Activated naive CD8-positive, alpha-beta T cell treated with anti-CD3 and anti-CD28 coated beads, Interleukin-2, amount 10 ng/mL, durations not matched to agents 7 days and 5 days (primary cell): ENCODE measurements at places on chromosomes 6 and 20. TPM values are rescaled to one million over a fixed set of nuclear protein-coding genes. Genes with fewer than 3 reads are reported as not detected.

The SRSF6 gene
- total RNA-seq, result 129 TPM

The RUNX2 gene
- 6.3 TPM for total RNA-seq

- peaks cover 65% of the 10 kb centered on the region for H3K36me3 ChIP-seq
- H3K4me1 ChIP-seq, result peaks cover 30% of the 10 kb centered on the region
- no peak for DNase-seq
- H3K4me3 ChIP-seq, result peak overlapping the region; percentile 89
Measured at GRCh38 chr6:32972353-32973143, 4.2 kb downstream of the BRD2 start.

The SIM1 gene
- total RNA-seq, result not detected

DNA sequence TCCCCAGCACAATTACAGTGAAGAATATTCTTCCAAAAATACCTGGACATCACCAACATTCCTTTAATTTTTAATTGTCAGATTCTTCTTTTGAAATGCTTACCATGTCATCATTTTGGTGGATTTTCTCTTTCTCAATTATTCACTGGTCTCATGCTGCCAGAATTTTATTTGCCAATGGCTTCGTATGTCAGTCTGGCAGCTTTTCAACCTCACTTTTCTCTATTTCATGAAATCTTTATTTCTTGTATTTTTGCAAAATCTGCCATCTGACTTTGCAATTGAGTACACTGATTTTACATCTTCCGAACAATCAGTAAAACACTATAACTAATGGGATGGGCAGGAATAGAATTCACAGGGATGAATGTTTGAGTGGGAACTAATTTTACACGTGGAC, 84.1 kb downstream of the BTBD9 start:
- no peaks in the 10 kb centered on the region for H3K27me3 ChIP-seq
- no peaks in the 10 kb centered on the region for H3K4me1 ChIP-seq
- no peak for DNase-seq
- H3K27ac ChIP-seq, result no peak overlapping the region
- no peak overlapping the region for H3K4me3 ChIP-seq

DNA sequence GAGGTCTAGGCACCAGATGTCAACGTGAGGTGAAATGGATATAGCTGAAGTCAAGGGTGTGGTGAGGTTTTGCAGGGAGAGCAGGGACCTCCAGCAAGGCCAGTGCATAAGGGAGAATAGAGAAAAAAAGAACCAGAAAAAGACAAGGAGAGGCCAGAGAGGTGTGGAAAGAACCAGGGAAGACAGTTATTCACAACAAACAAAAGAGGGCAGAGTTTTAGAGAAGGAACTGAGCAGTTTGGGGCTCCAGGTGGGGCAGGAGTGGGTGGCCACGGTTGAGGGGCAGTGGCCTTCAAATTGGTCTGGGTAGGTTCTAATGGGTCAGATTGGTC, 11.6 kb upstream of the NQO2 start:
- peak overlapping the region; percentile 92 for H3K27ac ChIP-seq
- peaks cover 20% of the 10 kb centered on the region for H3K4me1 ChIP-seq
- peak overlapping the region; percentile 87 for H3K4me3 ChIP-seq

DNA sequence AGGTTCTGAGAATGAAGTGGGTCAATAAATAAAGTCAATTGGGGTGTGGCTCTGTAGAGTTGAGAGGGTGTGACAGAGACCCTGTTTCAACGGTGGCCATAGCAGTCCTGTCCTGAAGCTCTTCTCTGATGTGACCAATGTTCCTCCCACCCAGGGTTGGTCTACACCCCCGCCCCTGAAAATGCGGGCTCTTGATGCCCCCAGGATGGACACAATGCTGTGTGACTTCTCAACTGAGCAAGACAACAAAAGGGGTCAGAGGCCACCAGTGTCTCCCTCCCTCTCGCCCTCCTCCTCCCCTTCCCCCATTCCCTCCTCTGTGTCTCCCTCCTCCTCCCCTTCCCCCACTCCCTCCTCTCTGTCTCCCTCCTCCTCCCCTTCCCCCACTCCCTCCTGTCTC, 41.7 kb upstream of the NXT1 start:
- peaks cover 2% of the 10 kb centered on the region for H3K4me1 ChIP-seq
- no peaks in the 10 kb centered on the region for H3K36me3 ChIP-seq
- DNase-seq, result no peak
- H3K27ac ChIP-seq, result no peak overlapping the region
- H3K4me3 ChIP-seq, result no peak overlapping the region
- H3K27me3 ChIP-seq, result no peaks in the 10 kb centered on the region

- H3K4me3 ChIP-seq, result no peak overlapping the region
- H3K36me3 ChIP-seq, result no peaks in the 10 kb centered on the region
- H3K4me1 ChIP-seq, result no peaks in the 10 kb centered on the region
- H3K27ac ChIP-seq, result no peak overlapping the region
Measured at GRCh38 chr6:128763599-128764300, 119.2 kb upstream of the LAMA2 start.

The TBXT gene
- not detected for total RNA-seq

- H3K27ac ChIP-seq, result no peak overlapping the region
- H3K4me1 ChIP-seq, result peaks cover 3% of the 10 kb centered on the region
- H3K4me3 ChIP-seq, result no peak overlapping the region
- no peak for DNase-seq
Measured at GRCh38 chr6:166478782-166479592, 96.2 kb upstream of the MPC1 start.

DNA sequence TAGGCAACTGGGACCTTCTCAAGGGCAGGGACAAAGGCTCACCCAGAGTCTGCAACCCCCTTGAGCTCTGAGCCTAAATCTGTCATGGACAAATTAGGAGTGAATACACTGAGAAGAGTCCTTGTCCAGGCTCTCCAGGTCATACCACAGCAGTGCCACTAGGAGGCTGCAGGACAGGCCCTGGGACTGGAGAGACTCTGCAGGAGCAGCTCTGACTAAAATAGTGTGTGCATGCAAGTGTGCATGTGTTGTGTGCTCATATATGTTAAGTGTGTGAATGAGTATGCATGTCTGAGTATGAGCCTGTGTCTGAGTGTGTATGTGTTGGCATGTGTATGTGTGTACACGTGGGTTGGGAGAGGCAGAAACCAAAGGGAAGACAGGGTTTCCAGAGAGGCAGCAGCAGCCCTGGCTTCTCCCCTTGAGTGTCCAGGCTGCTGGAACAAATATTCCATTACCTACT, 27.1 kb downstream of the MRPL14 start:
- no peaks in the 10 kb centered on the region for H3K36me3 ChIP-seq
- H3K4me1 ChIP-seq, result peaks cover 22% of the 10 kb centered on the region
- H3K27me3 ChIP-seq, result no peaks in the 10 kb centered on the region

The TRIM10 gene
- not detected for total RNA-seq

The CGA gene
- not detected for total RNA-seq

- H3K4me1 ChIP-seq, result peaks cover 4% of the 10 kb centered on the region
- no peaks in the 10 kb centered on the region for H3K36me3 ChIP-seq
- no peak overlapping the region for H3K27ac ChIP-seq
- no peak for DNase-seq
- H3K4me3 ChIP-seq, result no peak overlapping the region
Measured at GRCh38 chr6:146594495-146594894, 4.3 kb upstream of the ADGB start.

- no peak overlapping the region for H3K27ac ChIP-seq
- peaks cover 2% of the 10 kb centered on the region for H3K27me3 ChIP-seq
- peaks cover 5% of the 10 kb centered on the region for H3K36me3 ChIP-seq
Measured at GRCh38 chr6:155448668-155449449, 6.8 kb downstream of the NOX3 start.

The ADGRG6 gene
- 1.2 TPM for total RNA-seq

GRCh38 chr6:40378071-40378724, 209.0 kb downstream of the LRFN2 start:
- DNase-seq, result no peak
- peaks cover 3% of the 10 kb centered on the region for H3K36me3 ChIP-seq
- H3K27ac ChIP-seq, result peak overlapping the region; percentile 23
- H3K27me3 ChIP-seq, result peaks cover 10% of the 10 kb centered on the region
